ENCODE measurements at places on chromosomes 6 and 20. TPM values are rescaled to one million over a fixed set of nuclear protein-coding genes. Genes with fewer than 3 reads are reported as not detected.

DNA sequence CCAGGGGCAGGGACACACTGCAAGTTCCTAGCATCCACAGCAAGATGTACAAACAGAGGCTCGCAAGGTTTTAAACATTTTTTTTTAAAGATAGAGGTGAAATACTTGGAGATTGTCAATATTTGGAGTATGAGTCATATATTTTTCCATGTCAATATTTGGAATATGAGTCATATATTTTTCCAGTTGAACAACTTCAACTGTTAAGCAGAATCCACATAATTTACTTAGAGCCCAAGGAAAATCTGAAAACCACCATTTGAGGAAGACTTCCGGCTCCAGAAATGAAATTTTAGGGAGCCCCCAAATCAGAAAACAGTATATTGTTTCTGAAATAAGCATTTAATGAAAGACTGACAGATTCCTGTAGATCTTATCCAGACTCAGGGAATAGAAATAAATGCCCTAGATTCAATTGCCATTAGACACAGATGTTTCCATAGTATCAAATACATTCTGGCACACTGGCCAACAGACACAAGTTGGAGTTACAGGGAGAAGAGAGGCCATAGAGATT, 51.6 kb upstream of the FAM184A start:
- H3K27me3 ChIP-seq: no peaks in the 10 kb centered on the region
- peaks cover 6% of the 10 kb centered on the region for H3K4me1 ChIP-seq
- no peak overlapping the region for H3K4me3 ChIP-seq
- H3K36me3 ChIP-seq: no peaks in the 10 kb centered on the region
- peak overlapping the region; percentile 46 for H3K27ac ChIP-seq

Gene PROKR2
- not detected for total RNA-seq

Gene TOX2
- 0.87 TPM for total RNA-seq

Gene DYNLT2
- 1.6 TPM for total RNA-seq

GRCh38 chr6:39189915-39190544, 39.2 kb downstream of the KCNK5 start:
- H3K4me1 ChIP-seq: no peaks in the 10 kb centered on the region
- no peaks in the 10 kb centered on the region for H3K27me3 ChIP-seq
- H3K36me3 ChIP-seq: peaks cover 35% of the 10 kb centered on the region
- H3K4me3 ChIP-seq: no peak overlapping the region
- peak; percentile 79 for DNase-seq

DNA sequence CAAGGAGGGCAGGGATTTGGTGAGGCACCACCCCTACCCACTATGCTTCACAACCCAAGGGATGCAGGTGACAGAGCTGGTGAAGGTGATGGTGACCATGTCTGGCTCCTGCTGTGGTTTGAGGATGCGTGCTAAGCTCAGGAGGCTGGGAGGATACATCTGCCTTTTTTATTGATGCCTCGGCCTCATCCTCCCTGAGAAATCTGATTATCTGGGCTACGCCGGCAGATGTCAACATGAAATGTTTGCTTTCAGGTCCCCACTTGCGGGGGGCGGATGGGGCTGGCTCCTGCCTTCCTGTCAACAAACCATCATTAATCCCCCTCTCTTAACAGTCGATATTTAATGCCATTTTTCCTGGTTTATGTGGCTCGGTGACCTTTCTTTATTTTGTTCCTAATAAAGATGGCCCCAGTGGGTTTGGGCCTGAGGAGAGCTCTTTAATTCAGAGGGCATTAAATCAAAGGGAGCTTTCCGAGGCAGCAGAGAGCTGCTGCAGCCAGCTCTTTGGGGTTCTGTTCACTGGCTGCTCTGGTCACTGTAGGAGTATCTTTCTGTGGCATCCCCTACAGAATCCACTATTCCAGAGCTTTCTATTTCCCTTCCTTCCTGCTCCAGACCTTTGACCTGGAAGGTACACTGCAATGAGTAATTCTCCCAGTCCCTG, 33.5 kb upstream of the LRFN2 start:
- DNase-seq: no peak
- no peak overlapping the region for H3K4me3 ChIP-seq
- H3K36me3 ChIP-seq: no peaks in the 10 kb centered on the region
- H3K4me1 ChIP-seq: no peaks in the 10 kb centered on the region
- no peak overlapping the region for H3K27ac ChIP-seq

Gene MCM9
- 44.3 TPM for total RNA-seq

DNA sequence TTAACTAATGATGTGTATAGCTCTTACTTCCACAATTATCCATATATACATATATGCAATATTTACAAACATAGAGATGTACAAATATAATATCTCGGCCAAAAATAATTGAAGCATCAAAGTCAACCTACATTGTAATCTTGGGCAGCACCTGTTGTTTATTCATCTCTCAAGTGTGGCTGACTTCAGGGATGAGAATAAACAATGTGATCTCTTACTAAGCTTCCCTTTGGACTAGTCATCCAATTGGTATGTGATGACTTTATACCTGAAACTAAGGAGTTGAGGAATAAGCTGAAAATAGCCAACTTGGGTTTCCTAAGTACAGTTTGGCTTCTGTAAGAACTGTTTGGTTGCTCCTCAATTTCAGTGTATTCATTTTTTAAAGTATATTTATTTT, 256.6 kb downstream of the KHDC1L start:
- H3K27ac ChIP-seq: no peak overlapping the region
- DNase-seq: no peak
- no peaks in the 10 kb centered on the region for H3K27me3 ChIP-seq
- no peak overlapping the region for H3K4me3 ChIP-seq
- no peaks in the 10 kb centered on the region for H3K4me1 ChIP-seq

Gene ABRACL
- 35.0 TPM for total RNA-seq

GRCh38 chr6:152099446-152100182, 292.1 kb downstream of the ESR1 start:
- no peak for DNase-seq
- H3K4me3 ChIP-seq: no peak overlapping the region
- H3K27ac ChIP-seq: no peak overlapping the region
- no peaks in the 10 kb centered on the region for H3K27me3 ChIP-seq
- H3K36me3 ChIP-seq: no peaks in the 10 kb centered on the region
- peaks cover 11% of the 10 kb centered on the region for H3K4me1 ChIP-seq

GRCh38 chr6:136411025-136411325, 121.3 kb upstream of the BCLAF1 start:
- H3K27ac ChIP-seq: no peak overlapping the region
- no peaks in the 10 kb centered on the region for H3K4me1 ChIP-seq
- no peak overlapping the region for H3K4me3 ChIP-seq
- H3K36me3 ChIP-seq: no peaks in the 10 kb centered on the region

GRCh38 chr6:25103603-25104002, 167.8 kb upstream of the RIPOR2 start:
- no peak overlapping the region for H3K4me3 ChIP-seq
- H3K27ac ChIP-seq: no peak overlapping the region
- no peaks in the 10 kb centered on the region for H3K4me1 ChIP-seq
- DNase-seq: no peak

DNA sequence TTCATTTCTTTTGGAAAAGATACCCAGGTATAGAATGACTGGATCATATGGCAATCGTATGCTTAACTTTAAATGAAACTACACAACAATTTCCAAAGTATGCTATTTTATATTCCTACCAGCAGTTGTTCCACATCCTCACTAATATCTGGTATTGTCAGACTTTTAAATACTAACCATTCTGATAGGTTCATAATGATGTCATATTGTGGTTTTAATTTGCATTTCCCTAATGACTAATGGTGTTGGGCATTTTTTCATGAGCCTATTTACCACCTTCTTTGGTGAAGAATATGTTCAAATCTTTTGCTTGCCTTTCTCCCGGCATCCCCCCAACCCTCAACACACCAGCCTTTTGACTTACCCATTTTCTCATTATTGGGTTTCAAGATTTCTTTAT, 96.2 kb upstream of the HMGN3 start:
- no peak overlapping the region for H3K27ac ChIP-seq
- no peak overlapping the region for H3K4me3 ChIP-seq
- no peaks in the 10 kb centered on the region for H3K4me1 ChIP-seq
- no peaks in the 10 kb centered on the region for H3K36me3 ChIP-seq
- no peak for DNase-seq

- H3K4me3 ChIP-seq: no peak overlapping the region
- no peaks in the 10 kb centered on the region for H3K36me3 ChIP-seq
- no peak overlapping the region for H3K27ac ChIP-seq
- H3K4me1 ChIP-seq: peaks cover 4% of the 10 kb centered on the region
- no peak for DNase-seq
Measured at GRCh38 chr6:156971153-156971885, 194.1 kb downstream of the ARID1B start.

Measured in stomach (tissue), 19 donors.